ENCODE measurements at places on chromosomes 6 and 20.
A peak's percentile ranks its signal among the peaks of the same experiment; 100 is the strongest.

GRCh38 chr6:109093732-109094415 is 772 bp downstream of the SESN1 start:
- DNase-seq = no peak

DNA sequence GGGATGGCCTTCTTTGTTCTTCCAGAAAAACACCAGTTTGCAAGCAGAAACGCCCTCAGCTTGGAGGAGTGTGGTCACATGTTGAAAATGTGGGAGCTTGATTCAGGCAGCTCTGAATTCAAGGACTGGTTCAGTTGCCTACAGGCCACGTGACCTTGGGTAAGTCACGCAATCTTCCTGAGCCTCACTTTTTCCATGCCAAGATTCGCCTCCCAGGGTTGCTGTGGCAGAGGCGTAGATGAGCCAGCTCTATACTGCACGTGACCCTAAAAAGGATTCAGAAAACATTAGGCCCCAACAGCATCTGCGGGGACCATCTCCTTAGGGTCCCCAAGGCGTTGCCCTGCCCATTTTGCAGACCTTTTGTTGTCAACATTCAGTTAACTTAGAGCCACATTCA is 112.0 kb upstream of the SNX9 start:
- DNase-seq = no peak

- no peak for DNase-seq
Measured at GRCh38 chr6:169720207-169720855, 4.0 kb downstream of the PHF10 start.

DNA sequence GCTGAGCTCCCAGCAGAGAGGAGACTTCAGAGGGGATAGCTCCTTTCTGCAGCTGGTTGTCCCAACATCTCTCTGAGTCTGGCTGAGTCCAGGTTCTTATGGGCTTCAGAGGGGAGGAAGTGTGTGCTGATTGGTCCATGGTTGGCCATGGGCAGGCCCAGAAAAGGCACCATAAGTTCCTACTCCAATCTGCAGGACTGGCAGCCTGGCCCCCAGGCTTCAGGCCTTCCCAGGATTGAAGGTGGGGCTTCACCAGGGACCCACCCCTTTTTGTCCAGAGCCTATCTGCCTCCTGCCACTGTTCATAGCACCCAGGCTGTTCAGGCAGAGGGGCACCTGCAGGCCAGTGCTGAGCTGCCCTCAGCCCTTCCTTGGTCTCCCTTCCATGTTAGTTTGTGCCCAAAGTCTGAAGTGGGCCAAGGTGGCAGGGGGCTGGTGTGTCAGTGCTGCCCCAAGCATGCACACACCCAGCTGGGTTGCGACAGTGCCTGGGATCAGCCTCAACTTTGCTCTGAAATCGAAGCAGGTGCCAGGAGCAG is 21.6 kb upstream of the TOP1 start:
- DNase-seq = no peak

DNA sequence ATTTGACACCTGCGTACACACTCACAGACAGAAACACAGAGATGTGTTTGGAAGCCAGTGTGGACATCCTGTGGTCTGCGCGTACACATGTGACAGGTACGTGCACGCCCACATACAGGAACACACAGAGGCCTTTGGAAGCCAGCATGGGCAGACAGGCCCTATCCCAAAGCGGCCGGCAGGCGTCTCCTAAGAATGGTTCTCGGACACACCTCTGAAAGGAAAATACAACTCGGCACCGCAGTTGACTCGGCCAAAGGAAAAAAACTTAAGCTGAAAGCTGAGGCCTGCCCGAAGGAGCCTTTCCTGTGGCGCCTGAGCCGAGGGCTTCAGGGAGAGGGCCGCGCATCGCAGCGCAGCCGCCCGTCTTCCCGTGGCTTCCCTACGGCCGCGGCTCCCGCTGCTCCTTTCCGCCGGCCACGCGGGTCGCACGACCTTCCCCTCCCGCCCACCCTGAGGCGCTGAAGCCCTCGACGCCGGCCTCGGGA is 1.4 kb upstream of the CEP43 start:
- DNase-seq = peak; percentile 68

- DNase-seq = peak; percentile 93
Measured at GRCh38 chr6:89050155-89050554, 30.4 kb upstream of the PNRC1 start.

DNA sequence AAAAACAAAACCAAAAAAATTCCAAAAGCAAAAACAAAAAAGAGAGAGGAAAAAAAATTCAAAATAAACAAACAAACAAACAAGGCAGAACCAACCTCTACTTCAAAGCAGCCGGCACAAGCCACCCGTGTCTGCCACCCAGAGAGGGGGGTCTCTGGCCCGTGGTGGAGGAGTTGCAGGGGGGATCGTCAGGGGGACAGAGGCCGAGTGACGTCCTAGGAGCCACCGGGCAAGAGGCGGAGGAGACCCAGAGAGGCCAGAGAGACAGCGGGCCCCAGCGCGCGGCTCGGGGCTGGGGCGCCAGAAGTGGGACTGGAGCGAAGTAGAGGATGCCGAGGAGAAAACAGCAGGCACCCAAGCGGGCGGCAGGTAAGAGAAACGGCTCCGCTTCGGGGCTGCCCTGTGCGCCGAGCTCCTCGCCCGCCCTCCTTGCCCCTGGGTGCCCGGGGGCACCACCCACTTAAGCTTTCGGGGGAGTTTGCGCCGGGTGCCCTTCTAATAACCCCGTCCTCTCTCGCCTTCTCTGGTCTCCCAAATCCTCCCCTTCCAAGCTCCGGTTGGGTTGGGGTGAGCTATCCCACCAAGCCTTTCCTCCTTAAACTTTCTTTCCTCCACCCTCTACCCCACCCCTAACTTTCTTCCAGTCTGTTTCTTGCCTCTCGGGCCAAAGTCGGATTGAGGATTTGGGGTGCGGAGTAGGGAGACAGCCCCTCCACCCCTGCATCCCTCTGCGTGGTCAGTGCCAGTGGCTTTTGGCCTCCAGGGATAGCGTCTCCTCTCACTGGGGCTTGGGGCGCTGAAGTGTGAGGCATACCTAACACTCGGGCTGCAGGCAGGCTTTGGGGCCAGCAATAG is 1.0 kb downstream of the TSHZ2 start:
- peak; percentile 69 for DNase-seq

GRCh38 chr6:7566617-7567173 is 23.3 kb upstream of the SNRNP48 start:
- no peak for DNase-seq

DNA sequence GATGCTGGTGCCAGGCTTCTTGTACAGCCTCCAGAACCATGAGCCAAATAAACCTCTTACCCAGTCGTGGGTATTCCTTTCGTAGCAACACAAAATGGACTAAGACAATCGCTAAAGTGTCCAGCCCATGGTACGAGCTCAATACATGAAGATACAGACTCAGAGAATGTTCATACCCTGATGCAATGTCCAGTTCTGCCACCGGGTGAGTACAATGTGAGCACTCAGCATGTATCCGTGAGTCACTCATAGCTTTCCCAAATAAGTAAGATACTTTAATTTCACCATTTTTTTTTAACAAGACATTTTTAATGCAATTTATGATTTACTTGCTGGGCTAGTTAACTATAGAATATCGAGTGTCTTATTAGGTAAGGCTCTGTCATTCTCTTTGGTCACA is 26.7 kb upstream of the PDE10A start:
- DNase-seq = peak; percentile 49

DNA sequence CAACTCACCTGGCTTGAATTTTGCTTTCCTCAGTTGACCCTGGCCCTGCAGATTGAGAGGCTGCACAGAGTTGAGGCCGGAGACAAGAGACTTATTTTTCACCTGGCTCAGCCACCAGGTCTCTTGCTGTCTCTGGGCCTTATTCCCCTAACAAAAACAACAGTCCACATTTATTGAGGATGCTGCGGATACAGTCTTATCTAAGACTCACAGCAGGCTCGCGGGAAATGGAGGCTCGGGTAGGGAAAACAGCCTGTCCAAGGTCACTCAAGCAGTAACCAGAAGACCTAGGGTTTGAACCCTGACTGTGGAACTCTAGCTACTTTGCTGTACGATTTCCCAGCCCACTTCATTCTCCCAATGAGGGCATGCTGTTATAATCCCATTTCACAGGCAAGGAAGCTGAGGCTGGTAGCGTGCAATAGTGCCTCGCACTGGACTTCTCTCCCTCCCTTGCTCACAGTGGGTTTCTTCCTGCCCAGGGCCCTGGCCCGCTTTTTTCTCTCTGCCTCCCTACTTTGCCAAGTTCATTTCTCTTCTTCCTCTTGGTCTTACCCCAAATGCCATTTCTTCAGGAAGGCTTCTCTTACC is 57.7 kb downstream of the RBM38 start:
- no peak for DNase-seq

- DNase-seq = no peak
Measured at GRCh38 chr6:53020005-53020744, 25.1 kb upstream of the GSTA4 start.

DNA sequence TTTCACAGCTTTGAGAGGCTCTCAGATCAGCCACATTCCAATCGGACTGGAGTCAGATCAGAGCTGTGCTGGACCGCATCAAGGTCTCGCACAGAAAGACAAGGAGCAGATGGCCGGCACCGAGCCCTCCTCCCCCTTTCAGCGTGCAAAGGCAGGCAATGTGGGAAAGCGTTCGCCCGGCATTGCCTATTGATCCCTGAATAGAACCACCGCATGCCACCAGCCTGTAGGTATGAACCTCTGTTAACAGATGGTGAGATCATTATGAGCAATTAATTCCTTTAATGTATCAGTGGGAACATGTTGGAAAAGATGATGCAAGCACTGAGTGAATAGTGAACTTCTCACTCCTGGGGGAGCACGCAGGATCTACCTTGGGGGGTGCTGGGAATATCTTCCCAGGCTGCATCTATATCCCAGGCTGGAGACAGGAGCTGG is 117.5 kb upstream of the ID4 start:
- peak; percentile 72 for DNase-seq

GRCh38 chr6:167046861-167047495 is 47.8 kb downstream of the CEP43 start:
- no peak for DNase-seq

GRCh38 chr6:90868656-90869055 is 281.8 kb upstream of the MAP3K7 start:
- DNase-seq = no peak

- DNase-seq = no peak
Measured at GRCh38 chr20:63365601-63366389, 4.6 kb upstream of the CHRNA4 start.

GRCh38 chr6:39945626-39946025 is 11.4 kb upstream of the MOCS1 start:
- no peak for DNase-seq

DNA sequence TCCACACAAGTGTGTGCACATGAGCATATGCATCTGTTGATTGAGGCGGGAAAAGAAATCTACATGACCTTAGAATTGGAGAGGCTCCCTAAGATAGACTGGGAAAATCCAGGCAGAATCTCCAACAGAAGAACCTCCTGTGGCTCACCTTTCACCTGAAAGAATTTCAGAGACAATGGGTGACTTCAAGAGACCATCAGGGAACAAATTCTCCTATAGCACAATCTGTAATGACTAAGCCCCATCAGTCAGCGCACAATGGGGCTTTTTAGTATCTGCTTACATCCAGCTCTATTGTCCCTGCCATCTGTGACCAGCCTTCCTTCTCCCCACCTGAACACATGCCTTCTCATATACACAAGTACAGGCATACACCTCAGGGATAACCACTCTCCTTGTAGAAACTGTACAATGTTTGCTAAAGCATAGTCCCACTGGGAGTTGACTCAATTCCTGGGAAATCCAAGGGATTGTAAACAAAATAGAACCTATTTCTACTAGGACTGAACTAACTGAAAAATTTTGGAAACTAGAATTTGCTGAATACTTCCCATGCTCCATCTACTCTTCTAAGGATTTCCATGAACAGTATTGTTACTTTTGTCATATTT is 150.8 kb upstream of the STXBP5 start:
- DNase-seq = no peak

DNA sequence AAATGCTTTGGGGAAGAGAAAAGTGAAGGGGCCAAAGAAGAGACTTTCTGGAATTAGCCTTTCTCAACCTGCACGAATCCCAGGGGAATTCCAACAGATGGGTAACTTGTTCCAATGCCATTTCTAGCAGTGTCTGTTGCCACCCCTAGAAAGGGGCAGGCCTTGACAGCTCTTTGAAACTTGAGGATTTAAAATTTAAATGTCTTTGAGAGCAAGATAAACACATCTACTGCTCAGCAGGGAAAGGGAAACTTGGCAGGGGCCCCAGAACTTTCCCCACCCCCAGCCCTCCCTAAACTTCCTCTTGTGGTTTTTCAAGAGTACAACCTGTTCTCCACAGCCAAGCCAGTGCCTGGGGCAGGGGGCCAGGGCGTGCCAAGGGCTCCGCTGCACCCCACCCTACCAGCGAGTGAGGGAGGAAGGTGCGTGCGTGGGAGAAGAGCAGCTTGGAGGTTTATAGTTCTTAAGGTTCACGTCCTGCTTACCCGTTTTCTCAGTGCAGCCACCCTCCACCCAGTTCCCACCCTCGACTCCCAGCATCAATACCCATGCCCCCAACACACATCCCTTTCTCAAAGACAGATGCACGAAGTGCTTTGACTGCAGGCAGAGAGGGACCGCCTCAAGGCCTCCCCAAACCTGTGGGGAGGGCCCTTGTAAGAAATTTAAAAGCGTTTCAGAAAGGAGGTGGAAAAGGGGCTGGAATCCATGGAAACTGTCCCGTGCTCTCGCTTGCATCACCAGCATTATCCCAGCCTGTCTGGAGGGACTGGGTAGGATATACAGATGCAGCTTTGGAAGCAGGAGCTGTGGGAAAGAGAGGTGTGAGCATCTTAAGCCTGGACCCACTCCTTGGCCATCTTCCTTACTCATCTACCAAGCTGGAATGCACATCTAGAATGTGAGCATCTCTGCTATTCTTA is 4.5 kb upstream of the TAF8 start:
- peak; percentile 93 for DNase-seq

DNA sequence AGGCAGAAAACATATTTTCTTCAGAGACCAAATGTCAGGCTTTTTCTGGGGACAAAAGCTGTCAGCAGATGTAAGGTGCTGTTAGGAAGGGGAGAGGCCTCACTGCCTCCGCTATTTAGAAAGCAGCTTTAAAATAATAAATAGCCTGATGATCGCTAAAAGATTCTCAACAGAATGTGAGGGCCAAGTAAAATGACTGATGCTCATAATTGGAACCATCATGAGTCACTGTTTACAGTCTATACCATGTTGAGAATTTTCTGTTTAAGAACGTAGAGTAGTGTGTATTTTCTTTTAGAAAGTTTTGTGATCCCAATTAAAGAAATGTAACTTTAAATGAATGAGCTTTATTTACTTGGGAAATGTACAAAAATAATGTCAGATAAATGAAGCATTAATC is 220.0 kb downstream of the CLIC5 start:
- DNase-seq = no peak

GRCh38 chr6:129844118-129844891 is 16.8 kb downstream of the TMEM244 start:
- DNase-seq = no peak
